Hematopoietic multipotent progenitor cell treated with erythropoietin and hydrocortisone succinate and interleukin-3 and kit ligand, for 4 days (in vitro differentiated cells): ENCODE measurements at places on chromosomes 3 and 15.

DNA sequence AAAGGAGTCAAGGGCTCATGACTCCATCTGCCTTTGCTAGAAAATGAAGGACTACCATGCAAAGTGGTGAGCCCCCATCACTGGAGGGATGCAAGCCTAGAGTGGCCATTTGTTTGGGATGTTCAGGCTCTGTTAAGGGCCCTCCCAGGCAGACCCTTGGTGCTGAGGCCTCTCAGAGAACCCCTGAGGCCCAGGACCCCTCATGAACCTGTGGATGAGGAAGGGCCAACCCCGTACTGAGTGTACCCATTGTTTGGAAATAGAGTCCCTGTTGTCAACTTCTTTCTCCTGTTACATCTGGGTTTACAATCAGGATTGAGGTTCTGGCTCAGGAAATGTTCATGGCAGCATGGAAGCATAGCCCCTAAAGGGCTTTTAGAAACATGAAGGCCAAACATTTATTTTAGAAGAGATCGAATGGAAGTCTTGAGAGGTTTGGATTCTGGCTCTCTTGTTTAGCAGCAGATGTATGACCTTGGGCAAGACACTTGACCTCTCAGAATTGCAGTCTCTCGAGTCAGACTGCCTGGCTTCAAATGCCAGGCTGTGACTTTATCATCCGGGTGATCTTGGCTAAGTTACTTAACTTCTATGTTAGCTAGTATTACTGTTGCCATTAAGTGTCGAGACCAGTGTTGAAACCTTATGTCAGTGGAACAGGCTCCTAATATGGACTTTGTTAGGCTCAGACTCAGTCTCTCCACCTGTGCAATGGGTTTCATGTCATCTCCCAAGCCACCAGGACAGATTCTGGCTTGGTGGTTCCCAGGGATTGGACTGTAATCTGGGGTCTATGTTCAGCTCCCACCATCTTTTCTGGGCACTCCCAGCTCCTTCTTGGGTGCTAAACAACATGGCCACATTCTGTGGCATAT, 12.4 kb downstream of the ITGA11 start:
- no peak for DNase-seq

GRCh38 chr3:108493862-108494261, 16.5 kb downstream of the MYH15 start:
- peak; percentile 29 for DNase-seq

DNA sequence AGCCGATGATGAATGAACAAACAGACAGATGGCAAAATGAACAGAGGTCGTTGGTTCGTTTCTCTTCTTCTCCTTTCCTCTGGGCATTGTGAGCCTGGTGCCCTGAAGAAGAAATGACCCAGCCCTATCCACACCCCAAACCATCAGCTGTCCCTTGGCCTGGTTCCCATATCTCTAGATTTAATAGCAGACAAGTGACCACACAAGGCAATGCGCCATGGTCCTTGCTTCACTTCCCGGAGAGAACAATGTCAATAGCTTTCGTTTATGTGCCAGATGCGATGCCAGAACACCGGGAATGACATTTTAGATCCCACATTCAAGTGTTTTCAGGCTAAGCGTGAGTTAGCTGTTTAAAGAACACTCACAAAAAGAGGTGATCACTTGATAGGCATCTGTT, 17.7 kb downstream of the POC1A start:
- no peak for DNase-seq

DNA sequence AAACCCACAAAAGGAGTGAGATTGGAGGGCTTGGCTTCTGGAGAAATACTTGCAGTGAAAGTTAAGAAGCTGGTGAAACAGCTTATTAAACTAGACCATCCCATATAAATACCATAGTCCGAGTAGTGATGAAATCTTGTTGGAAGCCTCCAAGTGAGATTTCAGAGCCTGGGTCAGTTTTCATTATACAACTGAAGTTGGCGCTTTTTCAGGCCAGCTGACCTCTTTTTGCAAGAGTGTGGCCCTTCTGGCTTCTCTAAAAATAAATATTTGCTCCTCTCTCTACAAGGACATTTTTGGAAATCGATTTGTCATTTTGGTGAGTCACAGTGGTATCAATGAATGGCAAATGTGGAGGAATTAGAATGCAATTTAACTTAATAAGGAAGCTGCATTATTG, 51.2 kb upstream of the THRB start:
- no peak for DNase-seq

DNA sequence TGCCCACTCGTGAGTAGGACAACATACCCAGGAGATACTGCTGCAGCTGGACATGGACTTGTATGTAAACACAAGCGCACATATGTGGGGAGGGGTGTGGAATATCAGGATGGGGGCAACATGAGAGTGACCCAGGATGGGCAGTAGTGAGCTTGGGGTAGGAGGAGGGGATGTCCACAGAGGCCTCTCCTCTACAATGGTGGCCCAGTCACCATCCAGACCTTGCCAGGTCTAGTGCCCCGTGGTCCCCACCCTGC, 266 bp upstream of the ZBTB47 start:
- no peak for DNase-seq

GRCh38 chr3:190601622-190602021, 87.7 kb downstream of the IL1RAP start:
- DNase-seq, result no peak

DNA sequence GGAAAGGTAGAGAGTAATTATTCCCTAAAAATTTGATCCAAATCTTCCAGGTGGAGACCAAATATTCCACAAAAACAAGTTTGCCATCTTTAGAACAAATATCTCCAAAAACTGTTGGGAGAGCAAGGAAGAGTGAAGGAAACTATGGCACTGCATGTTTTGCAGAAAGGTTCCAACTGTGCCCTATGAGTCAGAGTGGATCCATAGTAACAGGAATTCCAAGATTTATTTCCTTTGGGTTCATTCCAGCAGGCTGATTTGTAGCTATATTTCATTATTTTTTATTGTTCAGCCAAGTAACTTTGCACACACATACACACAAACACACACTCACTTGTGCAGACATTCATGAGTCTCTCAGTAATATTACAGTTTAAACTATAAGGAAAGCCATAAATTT, 459.7 kb upstream of the EPHA6 start:
- no peak for DNase-seq

DNA sequence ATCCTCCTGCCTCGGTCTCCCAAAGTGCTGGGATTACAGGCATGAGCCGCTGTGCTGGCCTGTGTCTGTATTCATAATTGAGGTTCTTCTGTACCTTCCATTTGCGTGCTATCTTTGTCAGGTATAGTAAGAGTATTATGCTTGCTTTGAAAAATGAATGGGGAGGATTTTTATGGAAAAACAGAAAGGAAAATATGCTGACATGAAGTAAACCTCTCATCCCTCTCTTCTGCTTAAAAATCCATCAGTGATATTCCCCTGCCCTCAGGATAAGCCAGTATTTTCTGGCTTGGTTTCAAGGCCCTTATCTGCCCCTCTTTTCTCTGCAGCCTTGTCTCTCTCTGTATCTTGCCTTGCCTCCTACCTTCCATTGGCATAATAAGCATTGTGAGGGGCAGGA, 80.7 kb downstream of the NR1D2 start:
- DNase-seq, result no peak

- DNase-seq, result peak; percentile 95
These were observed 4.3 kb downstream of the SLC25A38 start for GRCh38 chr3:39387411-39387975.

DNA sequence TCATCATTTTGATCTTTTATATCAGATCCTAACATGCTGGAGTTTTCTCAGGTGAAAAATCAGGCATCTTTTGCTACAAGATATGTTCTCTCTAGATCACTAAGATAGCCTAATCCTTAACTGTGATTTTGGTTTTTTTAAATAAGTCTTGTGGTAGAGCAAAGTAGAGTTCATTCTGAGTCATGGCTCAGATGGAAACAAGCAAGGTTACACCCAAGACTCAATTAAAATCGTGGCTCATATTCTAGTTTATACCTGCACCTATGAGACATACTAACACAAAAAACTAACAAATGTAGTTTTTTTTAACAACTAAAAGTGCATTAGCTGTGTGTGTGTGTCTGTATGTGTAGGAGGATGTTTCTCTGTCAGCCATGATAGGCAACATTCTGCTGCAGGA, 428.2 kb downstream of the NLGN1 start:
- no peak for DNase-seq

- no peak for DNase-seq
These were observed 344.6 kb upstream of the UBE2E2 start for GRCh38 chr3:22858486-22858885.

DNA sequence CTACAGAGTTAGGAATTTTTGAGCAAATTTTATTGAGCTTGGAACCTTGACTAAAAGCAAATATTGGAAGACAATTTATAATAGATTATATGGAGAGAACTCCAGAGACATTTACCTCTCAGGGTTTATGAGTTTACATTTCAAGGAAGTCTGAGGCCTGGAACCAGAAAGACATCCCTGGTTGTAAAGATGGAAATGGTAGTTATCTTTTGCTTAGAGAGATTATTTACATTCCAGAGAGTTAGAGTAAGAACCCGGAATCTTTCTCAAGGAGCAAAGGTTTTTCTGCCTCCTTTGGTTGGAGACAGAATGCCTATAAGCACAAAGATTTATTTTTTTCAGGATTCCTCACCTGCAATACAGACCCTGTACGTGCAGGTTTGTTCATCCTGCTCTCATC, 458.1 kb downstream of the TBL1XR1 start:
- DNase-seq, result no peak

GRCh38 chr15:48425051-48425450, 93.8 kb downstream of the DUT start:
- DNase-seq, result no peak

- no peak for DNase-seq
These were observed 10.0 kb upstream of the ST6GAL1 start for GRCh38 chr3:186920301-186920700.

- peak; percentile 70 for DNase-seq
These were observed 23.4 kb upstream of the SEC13 start for GRCh38 chr3:10344147-10344943.

DNA sequence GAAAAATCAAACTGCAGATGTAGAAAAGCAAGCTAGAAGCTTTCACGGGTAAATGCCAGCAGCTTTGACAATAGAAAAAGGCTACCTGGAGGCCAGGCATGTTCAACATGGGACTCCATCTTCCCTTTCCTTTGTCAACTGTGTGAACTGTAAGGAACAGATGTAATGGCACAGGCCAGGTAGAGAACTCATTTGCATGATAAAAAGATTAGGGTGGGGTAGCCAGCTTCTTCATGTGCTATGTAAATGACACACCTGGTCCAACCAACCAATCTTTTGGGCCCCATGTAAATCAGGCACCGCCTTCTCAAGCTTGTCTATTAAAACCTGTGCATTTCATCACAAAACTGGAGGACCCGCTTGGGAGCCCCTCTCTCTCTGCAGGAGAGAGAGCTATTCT, 686.5 kb upstream of the GOLIM4 start:
- no peak for DNase-seq

- DNase-seq, result no peak
These were observed 48.7 kb downstream of the CHSY1 start for GRCh38 chr15:101203029-101203573.

GRCh38 chr3:28139967-28140634, 101.3 kb upstream of the CMC1 start:
- no peak for DNase-seq

DNA sequence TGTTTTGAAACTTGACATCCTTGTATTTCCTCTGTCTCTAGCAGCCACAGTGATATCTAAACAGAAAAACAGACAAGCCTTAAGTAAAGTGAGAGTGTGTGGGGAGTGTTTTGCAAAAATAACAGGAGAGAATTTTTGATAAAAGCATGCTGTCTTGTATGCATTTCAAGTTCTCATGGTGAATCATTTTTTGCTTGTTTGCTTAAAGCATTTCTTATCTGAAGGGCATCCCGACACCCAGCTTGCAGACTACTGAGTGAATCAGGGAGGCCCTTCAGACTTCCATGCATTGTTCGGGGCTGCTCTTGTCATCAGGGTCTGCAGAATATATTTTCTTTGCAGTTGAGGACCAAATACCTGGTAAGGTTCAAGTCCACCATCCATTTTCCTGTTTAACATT, 8.5 kb downstream of the CGNL1 start:
- DNase-seq, result no peak

DNA sequence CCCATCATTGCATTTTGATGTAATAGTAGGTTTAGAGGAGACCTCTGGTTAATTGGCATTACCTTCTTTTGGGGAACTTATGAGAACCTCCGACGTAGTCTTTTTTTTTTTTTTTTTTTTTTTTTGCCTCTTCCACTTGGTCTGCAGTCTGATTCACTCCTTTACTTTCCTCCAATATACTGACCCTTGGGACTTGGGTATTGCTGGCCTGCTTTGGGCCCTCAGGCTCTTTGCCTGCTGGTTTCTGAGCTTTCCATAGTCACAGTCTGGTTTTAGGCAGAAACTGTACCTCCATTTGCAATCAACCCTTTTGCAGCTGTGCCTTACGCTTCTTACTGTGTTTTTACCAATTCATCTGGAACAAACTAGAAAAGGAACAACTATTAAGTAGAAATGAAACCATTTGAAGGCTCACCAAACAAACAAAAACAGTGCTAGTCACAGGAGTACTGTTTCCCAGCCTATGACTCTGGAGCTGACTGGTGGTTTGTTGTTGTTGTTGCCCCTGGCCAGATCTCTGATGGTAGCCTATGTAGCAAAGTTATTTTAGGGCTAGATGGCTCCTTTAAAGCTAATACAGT, 272.8 kb downstream of the BBX start:
- DNase-seq, result no peak

- no peak for DNase-seq
These were observed 894.6 kb downstream of the PLOD2 start for GRCh38 chr3:145266368-145266767.

DNA sequence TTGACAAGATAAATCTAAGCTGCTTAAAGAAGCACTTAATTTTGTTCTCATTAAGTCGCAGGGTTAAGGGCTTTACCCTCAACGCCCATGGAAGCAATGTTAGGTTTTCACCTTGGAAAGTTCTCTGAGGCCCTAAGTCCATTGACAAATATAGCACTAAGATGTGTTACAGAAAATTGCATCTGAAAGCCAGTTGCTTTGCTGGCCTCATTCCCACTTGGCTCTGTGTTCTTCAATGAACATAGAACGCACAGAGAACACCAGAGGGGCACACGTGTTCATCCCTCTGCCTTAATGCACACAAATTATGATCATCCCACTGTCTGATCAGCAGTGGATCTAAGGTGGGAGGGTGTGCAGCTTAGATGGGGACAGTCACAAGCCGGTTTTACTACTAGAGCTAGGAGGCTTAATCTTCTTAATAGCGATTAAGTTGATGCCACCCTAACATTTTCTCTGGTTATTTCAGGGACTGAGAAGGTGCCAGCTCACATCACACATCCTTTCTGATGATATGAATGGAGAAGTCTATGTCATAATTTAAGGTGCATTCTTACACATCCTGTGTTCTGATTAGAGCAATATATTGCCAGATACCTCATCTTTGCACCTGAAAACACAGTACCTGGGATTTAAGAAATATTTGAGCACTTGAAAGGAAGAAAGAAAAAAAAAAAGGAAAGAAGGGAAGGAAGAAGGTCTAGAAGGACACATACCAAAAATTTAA, 224.4 kb upstream of the ICE2 start:
- DNase-seq, result no peak

GRCh38 chr3:111070772-111071256, 802 bp upstream of the NECTIN3 start:
- DNase-seq, result peak; percentile 8
